Activated naive CD8-positive, alpha-beta T cell treated with anti-CD3 and anti-CD28 coated beads, Interleukin-2, amount 50 U/mL, for 24 hours (primary cell): ENCODE measurements at places on chromosomes 5 and 9.
A peak's percentile ranks its signal among the peaks of the same experiment; 100 is the strongest.

DNA sequence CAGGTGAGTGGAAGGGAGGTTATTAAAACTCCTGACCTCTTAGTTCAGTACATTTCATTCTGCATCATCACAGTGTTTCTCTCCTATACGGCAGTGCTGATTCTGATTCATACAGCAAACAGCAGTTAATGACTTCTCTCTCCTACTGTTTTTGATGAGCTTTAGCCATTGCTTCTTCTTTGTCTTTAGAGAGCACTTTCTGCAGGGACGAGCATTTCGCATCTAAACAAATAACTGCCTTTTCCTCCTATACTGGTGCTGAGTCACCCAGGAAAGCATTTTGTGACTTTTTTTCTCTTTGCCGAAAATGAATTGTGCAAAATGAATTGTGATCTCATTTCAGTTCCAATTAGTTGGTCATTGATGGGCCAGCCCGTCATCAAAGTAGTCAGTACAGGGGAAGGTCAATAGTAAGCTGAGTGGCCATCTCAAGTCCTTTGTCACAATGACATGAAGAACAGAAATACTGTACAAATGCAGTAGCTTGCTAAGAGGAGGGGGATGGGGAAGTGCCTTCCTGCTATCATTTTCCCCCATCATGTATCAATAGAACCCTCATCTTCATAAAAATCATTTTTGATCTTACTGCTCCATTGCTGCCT is 98.5 kb downstream of the INSYN2B start:
- no peaks in the 10 kb centered on the region for H3K4me1 ChIP-seq
- H3K27me3 ChIP-seq, result no peaks in the 10 kb centered on the region
- no peak overlapping the region for H3K4me3 ChIP-seq
- H3K36me3 ChIP-seq, result peaks cover 45% of the 10 kb centered on the region
- H3K27ac ChIP-seq, result no peak overlapping the region

DNA sequence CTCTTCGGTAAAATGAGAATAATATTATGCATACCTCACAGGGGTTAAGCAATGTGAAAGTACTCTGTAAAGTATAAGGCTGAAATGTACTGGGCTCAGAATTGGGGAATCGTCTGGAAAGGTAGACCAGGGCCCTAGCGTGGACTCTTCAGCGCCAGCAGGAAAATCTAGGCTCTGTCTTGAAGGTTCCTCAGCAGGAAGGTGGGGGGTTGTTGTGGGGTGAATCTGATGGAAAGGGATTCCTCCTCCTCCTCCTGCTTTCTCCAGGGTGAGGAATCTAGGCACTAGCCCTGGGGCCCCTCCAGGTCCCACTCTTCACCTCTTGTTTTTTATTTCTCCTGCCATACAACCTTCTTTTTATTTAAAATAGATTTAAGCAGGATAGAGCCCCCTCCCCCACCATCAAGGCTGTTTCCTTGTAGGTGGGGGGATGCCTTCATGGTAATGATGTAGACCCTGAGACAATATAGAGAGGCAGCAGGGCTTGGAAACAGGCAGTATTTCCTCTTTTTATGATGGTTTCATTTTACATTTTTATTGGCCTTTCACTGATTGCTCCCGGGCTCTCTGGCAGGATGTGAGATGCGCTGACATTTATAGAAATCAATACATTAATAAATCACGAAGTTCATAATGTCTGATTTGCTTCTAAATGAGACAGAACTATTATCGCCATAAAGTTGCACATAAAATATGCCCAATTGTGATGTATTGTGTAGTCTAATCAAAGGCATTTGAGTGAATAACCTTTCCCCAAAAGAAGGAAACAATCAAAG is 78.9 kb upstream of the GABRP start:
- no peaks in the 10 kb centered on the region for H3K4me1 ChIP-seq
- no peak overlapping the region for H3K4me3 ChIP-seq
- no peak overlapping the region for H3K27ac ChIP-seq
- H3K27me3 ChIP-seq, result peaks cover 19% of the 10 kb centered on the region

GRCh38 chr9:34796924-34797323 is 87.0 kb upstream of the CCL21 start:
- no peaks in the 10 kb centered on the region for H3K36me3 ChIP-seq
- H3K4me3 ChIP-seq, result no peak overlapping the region
- no peak for DNase-seq
- H3K27me3 ChIP-seq, result peaks cover 42% of the 10 kb centered on the region
- H3K4me1 ChIP-seq, result no peaks in the 10 kb centered on the region

- no peak for DNase-seq
- H3K4me3 ChIP-seq, result no peak overlapping the region
- H3K27me3 ChIP-seq, result no peaks in the 10 kb centered on the region
- H3K36me3 ChIP-seq, result no peaks in the 10 kb centered on the region
- H3K4me1 ChIP-seq, result no peaks in the 10 kb centered on the region
- no peak overlapping the region for H3K27ac ChIP-seq
Measured at GRCh38 chr5:71907001-71907588, 188.0 kb downstream of the CARTPT start.

GRCh38 chr9:137300567-137301080 is 1.4 kb downstream of the NRARP start:
- no peak for DNase-seq
- peaks cover 2% of the 10 kb centered on the region for H3K36me3 ChIP-seq
- H3K4me1 ChIP-seq, result peaks cover 27% of the 10 kb centered on the region
- H3K4me3 ChIP-seq, result peak overlapping the region; percentile 79
- H3K27ac ChIP-seq, result peak overlapping the region; percentile 79

DNA sequence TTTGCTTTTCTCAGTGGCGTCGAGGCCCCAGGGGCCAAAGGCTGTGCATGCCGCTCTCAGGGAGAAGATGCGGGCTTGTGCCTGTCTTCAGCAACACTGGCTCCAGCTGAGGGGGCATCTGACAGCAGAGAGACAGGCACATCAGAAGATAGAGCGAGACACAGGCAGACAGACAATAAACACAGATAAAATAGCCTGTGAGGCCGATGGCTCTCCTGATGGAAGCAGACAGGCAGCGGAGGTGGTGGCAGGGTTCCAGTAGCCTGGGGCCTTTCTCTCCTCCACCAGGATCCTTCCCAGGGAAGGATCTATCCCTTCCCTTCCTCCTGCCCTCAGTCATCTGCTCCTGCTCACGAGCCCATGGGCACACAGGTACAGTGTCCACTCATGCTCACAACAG is 16.6 kb upstream of the UNC5A start:
- no peak for DNase-seq
- no peaks in the 10 kb centered on the region for H3K4me1 ChIP-seq

- no peak overlapping the region for H3K27ac ChIP-seq
- no peak for DNase-seq
- peaks cover 2% of the 10 kb centered on the region for H3K36me3 ChIP-seq
- no peaks in the 10 kb centered on the region for H3K27me3 ChIP-seq
- no peaks in the 10 kb centered on the region for H3K4me1 ChIP-seq
Measured at GRCh38 chr5:127038550-127038949, 8.2 kb upstream of the MARCHF3 start.

DNA sequence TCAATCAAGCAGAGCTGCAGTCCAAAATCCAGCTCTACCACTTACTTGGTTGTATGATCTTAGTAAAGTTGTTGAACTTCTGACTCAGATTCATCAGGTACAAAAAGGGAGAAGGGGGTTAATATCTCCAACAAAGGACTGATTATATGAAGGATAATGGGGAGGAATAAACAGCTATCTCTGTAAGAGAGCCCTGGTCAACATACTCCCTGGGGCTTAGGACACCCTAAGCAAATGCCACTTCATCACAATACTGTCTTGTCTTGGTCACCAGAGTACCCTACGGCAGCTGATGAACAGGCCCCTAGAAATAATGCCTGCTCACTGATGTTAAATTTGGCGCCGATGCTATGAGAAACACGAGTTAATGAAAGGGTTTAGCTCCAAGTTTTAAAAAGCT is 34.8 kb downstream of the LHFPL2 start:
- no peaks in the 10 kb centered on the region for H3K36me3 ChIP-seq
- no peak for DNase-seq
- H3K4me1 ChIP-seq, result no peaks in the 10 kb centered on the region
- H3K27ac ChIP-seq, result no peak overlapping the region

GRCh38 chr9:13354733-13355132 is 75.2 kb upstream of the MPDZ start:
- H3K4me1 ChIP-seq, result no peaks in the 10 kb centered on the region
- H3K27ac ChIP-seq, result no peak overlapping the region
- DNase-seq, result no peak
- H3K36me3 ChIP-seq, result no peaks in the 10 kb centered on the region

DNA sequence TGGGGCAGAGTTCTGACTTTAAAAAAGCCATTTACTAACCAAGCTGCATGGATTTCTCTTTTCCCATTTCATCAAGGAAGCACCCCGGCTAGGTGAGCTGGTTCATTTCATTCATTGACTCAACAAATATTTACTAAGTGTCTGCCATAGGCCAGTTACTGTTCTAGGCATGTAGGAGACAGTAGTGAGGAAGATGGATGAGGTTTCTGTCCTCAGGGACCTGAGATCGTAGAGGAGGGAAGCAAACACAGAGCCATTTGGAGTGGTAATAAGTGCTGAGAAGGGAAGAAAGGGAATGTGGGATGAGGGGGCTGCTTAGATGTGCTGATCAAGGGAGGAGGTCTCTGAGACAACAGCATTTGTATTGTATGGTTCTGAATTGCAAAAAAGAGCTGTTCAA is 120.4 kb downstream of the C9orf152 start:
- H3K27ac ChIP-seq, result no peak overlapping the region
- H3K27me3 ChIP-seq, result no peaks in the 10 kb centered on the region
- no peaks in the 10 kb centered on the region for H3K36me3 ChIP-seq
- no peak overlapping the region for H3K4me3 ChIP-seq

GRCh38 chr9:104798209-104798995 is 34.5 kb downstream of the NIPSNAP3B start:
- no peak for DNase-seq
- peaks cover 2% of the 10 kb centered on the region for H3K4me1 ChIP-seq
- H3K4me3 ChIP-seq, result no peak overlapping the region
- no peaks in the 10 kb centered on the region for H3K36me3 ChIP-seq
- H3K27ac ChIP-seq, result no peak overlapping the region

DNA sequence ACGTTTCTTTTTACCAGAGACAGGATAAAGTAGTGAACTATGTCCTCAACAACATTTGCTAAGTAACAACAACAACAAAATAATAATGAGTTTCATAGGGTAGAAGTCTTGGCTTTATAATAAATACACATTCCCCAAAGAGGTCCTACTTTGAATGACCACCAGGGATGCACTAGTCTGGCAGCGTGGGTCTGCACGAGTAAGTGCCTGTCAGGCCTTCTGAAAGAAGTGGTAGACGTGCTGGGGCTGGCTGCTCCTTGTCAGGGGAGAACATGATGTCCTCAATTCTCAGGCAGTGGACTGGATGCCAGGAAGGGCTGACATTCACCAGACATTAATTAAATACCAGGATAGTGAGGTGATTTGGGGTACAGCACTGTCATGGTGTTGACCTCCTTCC is 331.1 kb downstream of the TMEM38B start:
- H3K36me3 ChIP-seq, result no peaks in the 10 kb centered on the region
- no peak overlapping the region for H3K4me3 ChIP-seq
- H3K4me1 ChIP-seq, result no peaks in the 10 kb centered on the region
- no peaks in the 10 kb centered on the region for H3K27me3 ChIP-seq
- no peak for DNase-seq

GRCh38 chr9:125428060-125428901 is 166.7 kb downstream of the GAPVD1 start:
- DNase-seq, result peak; percentile 48
- H3K27me3 ChIP-seq, result no peaks in the 10 kb centered on the region
- no peak overlapping the region for H3K4me3 ChIP-seq
- no peaks in the 10 kb centered on the region for H3K36me3 ChIP-seq

- no peaks in the 10 kb centered on the region for H3K36me3 ChIP-seq
- no peak overlapping the region for H3K27ac ChIP-seq
- H3K4me3 ChIP-seq, result no peak overlapping the region
Measured at GRCh38 chr5:164809821-164810220, 1304.4 kb downstream of the MAT2B start.

DNA sequence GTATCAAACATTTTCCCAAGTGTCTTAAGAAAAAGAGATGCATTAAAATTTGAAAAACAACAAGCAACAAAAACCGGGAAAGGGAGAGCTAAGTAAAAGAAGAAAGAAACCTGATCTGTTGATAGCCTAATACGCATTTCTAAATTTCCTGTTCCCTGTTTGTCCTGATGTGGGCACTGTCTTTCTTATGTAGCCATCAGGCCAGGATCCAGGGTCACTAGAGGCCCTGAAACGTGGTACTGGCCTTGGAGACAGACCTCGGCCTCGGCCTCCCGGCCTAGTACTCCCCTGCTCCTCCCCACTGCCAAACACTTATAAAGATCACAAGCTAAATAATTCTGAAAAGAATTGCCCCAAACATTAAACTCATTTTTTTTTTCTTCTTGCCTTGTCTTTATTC is 547.2 kb downstream of the IRX1 start:
- DNase-seq, result no peak
- no peak overlapping the region for H3K4me3 ChIP-seq
- H3K36me3 ChIP-seq, result no peaks in the 10 kb centered on the region

DNA sequence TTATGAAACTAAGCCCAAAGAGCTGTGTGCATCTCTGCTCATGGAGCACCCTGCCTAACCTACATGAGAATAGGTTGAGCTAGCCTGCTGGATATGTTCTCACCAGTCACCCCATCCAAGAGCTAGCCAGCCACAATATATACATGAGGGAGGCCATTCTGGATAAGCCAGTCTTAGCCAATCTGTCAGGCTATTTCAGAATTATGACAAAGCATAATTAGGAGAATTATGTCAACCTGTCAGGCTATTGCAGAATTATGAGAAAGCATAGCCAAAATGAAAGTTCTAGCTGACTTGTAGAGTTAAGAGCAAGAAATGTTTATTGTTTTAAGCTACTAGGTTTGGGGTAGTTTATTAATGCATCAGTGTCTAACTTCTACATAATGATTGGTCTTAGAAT is 189.8 kb downstream of the WDR70 start:
- no peaks in the 10 kb centered on the region for H3K4me1 ChIP-seq
- no peak overlapping the region for H3K27ac ChIP-seq
- H3K4me3 ChIP-seq, result no peak overlapping the region
- no peaks in the 10 kb centered on the region for H3K27me3 ChIP-seq
- H3K36me3 ChIP-seq, result peaks cover 9% of the 10 kb centered on the region
- no peak for DNase-seq

DNA sequence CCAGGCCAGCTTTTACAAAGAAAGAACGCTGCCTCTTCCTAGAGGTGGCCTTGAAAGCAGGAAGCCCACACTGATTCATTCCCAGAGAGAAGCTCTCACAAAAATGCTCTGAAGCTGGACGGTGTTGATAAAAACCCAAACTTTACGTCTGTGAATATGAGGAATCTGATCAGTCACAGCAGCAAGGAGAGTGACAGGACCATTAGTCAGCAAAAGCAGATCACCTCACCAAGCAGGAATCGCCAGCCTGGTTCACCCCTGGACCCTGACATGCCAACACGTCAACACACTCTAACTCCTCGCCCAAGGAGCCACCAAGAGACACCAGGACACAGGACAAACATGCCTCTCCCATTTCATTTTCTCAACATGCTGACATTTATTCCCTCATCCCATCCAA is 70.6 kb upstream of the ZNF622 start:
- H3K4me3 ChIP-seq, result no peak overlapping the region
- DNase-seq, result no peak
- H3K27me3 ChIP-seq, result no peaks in the 10 kb centered on the region
- H3K27ac ChIP-seq, result no peak overlapping the region

DNA sequence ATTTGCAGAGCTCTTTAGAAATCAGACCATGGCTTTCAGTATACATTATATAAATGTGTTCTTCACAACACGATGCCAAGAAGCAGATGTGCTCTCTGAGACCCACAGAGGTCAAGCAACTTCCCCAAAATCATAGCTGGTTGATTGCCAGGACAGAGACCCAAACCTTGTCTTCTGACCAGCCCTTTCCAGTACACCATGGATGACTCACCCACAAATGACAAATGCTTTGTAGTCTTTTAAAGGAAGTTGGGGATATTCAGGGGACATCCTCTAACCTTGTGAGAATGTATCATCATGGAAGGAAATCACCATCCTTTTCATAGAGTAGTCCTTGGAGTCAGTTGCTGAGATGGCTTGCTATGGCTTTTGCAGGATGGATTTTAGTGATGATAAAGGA is 30.1 kb downstream of the ZNF462 start:
- no peaks in the 10 kb centered on the region for H3K36me3 ChIP-seq
- DNase-seq, result no peak
- no peaks in the 10 kb centered on the region for H3K4me1 ChIP-seq
- no peak overlapping the region for H3K4me3 ChIP-seq
- no peaks in the 10 kb centered on the region for H3K27me3 ChIP-seq
